ENCODE measurements at places on chromosomes 1 and 21.

- no peak for DNase-seq
Measured at GRCh38 chr1:182725259-182726255, 41.2 kb upstream of the RGS8 start.

GRCh38 chr1:111008031-111008430 is 44.3 kb upstream of the LRIF1 start:
- DNase-seq: no peak

DNA sequence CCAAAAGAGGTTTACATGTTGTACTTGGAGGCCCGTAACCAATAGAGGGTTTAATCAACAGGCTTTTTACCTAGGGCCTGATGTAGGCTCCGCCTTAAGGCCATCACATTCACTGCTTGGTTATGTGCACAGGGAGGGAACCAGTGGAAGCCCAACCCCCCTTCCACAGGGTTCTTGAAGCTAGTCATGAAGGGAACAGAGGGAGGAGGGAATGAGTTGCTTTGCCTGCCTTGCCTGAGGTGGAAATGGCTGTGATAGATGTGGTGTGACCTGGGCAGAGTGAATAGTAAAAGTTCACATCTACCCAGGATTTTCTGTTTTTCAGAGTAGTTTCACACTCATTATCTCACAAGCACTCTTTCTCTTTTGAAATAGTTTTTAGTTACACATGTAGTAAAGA is 215.1 kb downstream of the ST6GALNAC3 start:
- no peak for DNase-seq

GRCh38 chr1:226274138-226274537 is 34.8 kb downstream of the LIN9 start:
- DNase-seq: no peak

- no peak for DNase-seq
Measured at GRCh38 chr1:53500204-53501064, 41.2 kb downstream of the DMRTB1 start.

DNA sequence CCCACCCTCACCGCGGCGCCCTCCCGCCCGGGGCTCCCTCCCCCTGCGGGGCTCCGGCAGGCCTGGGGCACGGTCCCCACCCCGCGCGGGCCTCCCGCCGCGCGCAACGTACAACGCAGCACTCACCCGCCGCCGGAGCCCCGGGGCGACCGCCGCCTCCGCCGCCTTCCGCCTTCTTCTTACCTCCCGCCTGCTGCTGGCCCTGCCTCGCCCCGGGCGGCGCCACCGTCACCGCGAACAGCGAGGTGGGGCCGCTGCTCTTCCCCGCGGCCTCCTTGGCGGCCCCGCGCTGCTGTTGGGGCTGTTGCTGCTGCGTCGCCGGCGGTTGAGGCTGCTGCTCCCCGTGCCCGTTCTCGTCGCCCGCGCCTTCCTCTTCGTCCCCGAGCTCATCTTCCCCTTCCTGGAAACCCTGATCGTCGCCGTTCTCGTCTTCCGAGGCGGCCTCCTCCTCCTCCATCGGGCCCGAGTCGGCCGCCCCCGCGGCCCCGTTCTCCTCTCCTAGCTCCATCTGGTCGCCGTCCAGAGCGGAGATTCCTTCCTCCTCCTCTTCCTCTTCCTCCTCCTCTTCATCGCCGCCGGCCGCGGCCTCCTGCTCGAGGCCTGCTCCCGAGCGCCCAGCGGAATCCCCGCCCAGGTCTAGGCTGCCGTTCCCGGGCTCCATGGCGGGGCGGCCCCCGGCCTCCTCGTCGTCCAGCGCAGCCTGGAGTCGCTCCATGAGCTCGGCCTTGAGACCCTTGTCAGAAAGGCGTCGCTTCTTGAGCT is 671 bp downstream of the HNRNPU start:
- DNase-seq: peak; percentile 39

DNA sequence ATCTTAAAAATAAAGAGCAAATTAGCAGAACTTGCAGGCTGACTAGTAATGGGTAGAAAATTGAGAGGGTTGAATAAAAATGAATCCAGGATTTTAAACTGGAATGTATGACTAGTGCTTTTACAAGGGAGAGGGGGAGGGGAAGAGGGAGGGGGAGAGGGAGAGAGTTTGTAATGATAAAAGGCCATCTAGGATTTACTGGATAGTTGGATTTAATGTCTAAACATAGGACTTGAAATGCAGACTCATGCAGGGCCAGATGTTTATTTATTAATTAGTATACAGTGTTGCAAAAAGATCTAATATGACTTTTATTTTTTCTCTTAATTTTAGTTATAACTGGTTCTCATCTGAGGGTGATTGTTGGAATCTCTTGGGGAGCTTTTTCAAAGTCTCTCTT is 4.3 kb downstream of the ZNF326 start:
- no peak for DNase-seq

DNA sequence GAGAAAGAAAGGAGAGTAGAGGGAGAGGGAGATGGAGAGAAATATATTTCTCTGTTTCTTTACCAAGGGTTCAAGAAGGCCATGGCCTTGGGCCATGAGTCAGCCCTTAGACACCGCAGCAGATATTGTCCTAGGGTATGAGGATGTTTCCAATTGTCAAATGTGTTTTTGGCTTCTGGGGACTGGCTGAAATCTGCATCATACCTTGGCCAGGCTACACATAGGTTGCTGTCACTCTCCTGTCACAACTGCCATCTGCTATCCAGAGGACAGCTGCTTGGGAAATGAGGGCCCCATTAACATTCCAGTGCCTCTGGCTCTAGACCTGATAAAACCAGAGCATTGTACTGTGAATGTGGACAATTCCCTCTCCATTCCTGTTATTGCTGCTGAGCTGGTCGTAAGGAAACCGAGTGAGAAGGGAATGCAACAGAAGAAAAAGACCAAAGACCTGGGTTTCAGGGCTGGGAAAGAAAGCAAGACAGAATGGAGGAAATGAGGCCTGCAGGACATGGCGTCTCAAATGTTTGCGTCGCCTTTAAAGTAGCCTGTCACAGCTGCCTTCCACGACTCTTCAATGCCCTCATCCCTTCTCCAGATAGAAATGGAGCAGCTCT is 8.8 kb upstream of the PIGC start:
- no peak for DNase-seq

DNA sequence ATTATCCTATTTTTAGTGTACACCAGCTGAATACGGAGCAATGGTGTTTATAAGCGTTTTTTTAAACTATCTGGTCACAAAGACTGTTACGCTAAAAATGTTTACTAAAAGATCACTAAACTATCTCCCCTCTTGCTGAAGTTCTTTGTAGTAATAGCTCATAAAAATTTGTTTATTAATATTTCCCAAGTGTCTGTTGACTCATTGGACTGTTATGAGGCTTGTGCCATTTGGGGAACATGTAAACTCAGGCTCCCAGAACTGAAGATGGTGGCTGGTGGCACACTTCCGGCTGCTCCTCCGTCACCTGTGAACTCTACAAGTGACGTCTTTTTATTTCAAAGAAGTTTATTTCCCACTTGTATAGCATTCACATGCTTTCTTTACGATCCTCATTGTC is 46.3 kb downstream of the AIDA start:
- no peak for DNase-seq

GRCh38 chr21:22250355-22250754 is 1252.1 kb downstream of the NCAM2 start:
- no peak for DNase-seq

DNA sequence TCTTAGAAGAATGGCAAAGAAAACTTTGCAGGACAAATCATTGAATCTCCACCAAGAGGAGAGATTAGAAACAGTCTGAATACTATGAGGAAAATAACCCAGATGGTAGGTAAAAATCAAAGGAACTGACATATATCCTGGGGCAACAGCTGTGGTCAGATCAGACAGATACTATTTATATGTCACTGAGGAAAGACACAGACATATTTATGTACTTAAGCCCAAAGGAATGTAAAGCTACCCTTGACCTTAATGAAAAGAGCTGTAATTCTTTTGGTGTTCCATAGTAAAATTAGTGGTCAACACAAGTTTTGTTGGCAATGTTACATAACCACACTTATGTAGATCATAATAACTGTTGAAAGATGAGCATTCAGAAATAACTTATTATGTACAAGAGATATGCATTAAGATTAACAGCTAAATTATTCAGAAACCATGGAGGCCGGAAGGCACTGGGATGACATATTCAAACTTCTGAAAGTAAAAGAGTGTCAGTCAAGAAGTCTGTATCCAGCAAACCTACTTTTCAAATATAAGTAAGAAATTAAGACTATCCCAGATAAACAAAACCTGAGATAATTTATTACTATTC is 166.1 kb upstream of the SAMSN1 start:
- DNase-seq: no peak

- no peak for DNase-seq
Measured at GRCh38 chr1:244760471-244760870, 75.0 kb upstream of the COX20 start.

GRCh38 chr1:171590022-171590421 is 32.0 kb upstream of the MYOCOS start:
- no peak for DNase-seq
